ENCODE measurements at places on chromosomes 2 and 18. TPM values are rescaled to one million over a fixed set of nuclear protein-coding genes. Genes with fewer than 3 reads are reported as not detected.

HOXD8 gene
- total RNA-seq: 6.3 TPM

ST8SIA3 gene
- total RNA-seq: not detected

RGPD4 gene
- not detected for total RNA-seq

PLCD4 gene
- 1.4 TPM for total RNA-seq

STK16 gene
- total RNA-seq: 37.4 TPM

GREB1 gene
- 0.29 TPM for total RNA-seq

GALNT3 gene
- 4.6 TPM for total RNA-seq

SOX11 gene
- under 0.01 TPM for total RNA-seq

CCDC195 gene
- total RNA-seq: not detected

GPR17 gene
- total RNA-seq: not detected

UPP2 gene
- not detected for total RNA-seq
